Colonic mucosa (tissue), 4 donors: ENCODE measurements at places on chromosomes 5 and 9.

GRCh38 chr5:1183424-1184162, 17.8 kb upstream of the SLC6A19 start:
- peak; percentile 50 for DNase-seq

DNA sequence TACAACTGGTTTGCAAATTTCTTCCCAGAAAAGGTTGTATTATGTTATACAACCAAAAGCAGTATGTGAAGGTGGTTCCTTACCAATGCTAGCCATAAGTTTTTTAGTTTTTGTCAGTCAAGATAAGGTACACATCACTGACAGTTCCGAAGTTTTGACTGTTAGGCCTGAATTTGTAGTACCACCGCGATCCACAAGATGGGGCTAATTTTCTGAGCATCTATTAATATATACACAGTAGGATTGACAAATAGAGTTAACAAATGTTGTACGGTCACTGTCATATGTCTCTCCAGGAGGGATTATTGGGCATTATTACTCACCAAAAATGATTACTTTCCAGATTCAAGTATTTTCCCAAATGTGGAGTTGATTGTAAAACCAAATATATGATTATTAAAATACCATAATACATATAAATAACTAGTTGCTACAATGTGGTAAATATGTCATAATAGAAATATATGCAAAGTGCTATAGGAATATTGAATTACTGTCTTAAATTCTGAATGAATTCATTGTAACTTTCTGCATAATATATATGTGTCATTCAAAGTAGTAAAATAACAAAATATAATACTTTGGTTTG, 28.4 kb upstream of the LRRC19 start:
- DNase-seq = peak; percentile 82

- DNase-seq = no peak
Observed at GRCh38 chr5:150252489-150252888, 37.1 kb downstream of the CAMK2A start.

DNA sequence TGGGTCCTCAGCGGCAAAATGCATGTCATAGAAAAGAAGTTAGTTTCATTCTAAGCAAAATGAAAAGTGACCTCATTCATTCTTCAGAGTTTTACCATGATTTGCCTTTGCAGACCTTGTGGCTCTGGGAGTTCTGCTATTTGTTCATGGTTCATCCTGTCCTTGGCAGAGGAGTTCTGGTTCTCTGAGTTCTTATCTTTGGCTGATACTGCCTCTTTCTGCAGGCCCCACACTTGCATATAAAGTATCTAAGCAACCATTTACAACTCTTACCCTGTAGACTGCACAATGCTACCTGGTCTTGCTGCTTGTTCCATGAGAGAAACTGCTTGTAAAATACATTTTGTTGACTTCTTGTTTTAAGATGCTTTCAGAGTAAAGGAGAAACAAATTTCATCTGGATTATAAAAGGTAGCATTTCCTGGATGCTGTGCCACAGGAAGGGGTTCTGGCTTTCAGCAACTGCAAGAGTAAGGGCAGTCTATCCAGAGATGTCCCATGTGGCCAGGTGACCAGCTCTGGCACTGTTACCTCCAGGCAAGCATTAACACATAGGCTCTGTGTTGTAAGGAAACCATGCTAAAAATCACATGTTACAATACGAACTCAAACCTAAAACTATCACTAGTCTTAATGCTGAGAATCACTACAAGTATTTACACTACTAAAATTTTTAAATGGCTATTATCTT, 513.2 kb downstream of the SPOCK1 start:
- no peak for DNase-seq

DNA sequence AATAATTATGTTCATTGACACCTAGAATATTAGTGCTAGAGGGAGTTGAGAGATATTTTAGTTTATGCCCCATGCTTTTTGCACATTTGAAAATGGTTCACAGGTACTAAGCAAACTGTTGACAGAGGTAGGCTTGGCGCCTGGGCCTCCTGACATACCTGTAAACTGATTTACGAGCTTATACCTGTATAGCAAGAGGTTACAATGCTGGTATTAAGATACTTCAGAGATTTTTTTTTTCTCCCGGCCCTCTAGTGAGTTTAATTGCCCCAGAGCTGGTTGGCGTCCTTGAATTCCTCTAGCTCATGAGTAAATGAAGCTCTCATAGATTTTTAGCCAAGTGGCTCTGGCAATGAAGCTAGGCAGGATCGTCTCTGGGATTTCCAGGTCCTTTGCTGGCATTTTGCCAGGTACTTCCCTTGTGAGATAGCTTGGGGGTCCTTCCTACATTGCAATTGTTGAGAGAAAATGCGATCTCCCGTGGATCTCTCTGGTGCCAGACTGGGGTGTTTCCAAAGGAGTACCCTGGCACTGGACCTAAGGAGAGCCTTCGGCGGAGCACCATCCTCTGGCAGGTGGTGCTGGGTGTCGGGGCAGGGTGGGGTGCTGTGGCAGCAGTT, 9.0 kb downstream of the SLC36A1 start:
- no peak for DNase-seq

DNA sequence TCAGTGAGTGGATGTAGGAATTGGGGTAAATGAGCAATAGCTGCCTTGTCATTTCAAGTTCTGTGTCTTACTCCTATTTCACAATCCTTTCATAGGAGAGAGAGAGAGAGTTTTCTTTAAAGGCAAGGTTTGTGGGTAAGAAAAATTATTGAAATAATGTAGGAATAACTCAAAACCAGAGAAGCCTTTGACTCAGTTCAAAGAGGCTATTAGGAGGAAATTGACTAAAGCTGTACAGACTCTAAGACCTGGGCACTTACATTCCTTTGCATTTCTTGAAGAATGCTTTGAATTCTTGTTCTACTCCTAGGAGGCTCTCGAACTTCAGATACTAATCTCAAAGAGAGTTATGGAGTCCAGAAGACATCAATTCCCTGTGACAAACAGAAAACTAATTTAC, 257.1 kb downstream of the FBXL7 start:
- DNase-seq = no peak

- DNase-seq = peak; percentile 78
Observed at GRCh38 chr9:127555840-127556820, 55.9 kb upstream of the STXBP1 start.

DNA sequence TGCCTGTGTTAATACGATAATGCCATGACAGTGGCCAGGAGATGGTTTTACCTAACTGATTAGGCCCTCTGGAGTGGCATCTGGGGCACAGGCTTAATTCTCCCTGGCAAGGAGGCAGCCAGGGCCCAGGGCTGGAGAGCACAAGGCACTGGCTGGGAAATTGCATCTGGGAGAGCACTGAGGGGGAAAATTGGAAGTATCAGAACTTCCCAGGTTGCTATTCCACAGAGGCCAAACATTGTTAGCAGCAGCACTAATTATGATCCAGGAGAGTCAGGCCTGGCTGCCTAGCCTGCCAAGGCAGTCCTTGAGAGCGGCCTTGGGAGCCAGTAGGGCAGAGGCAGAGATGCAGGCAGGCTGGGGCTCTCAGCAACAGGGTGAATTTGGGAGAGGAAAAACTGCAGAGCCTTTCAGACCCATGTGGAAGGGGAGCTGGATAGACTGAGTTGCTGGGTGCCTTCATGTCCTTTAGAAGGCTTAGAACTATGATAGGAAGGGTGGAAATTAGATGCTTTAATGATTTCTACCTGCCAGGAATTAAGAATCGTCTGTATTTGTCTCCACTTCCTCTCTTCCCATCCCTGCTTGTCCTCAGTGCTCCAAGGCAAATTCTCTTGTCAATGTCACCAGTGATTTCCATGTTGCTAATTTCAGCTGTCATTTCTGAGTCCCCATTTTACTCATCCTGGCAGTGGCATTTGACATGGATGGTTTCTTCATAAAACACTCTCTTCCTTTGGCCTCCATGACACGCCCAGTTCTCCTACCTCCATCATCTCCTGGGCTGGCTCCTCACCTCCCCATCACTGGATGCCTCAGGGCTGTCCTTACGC, 56.1 kb upstream of the HSPA9 start:
- no peak for DNase-seq

GRCh38 chr5:4387290-4387689, 752.8 kb upstream of the ADAMTS16 start:
- no peak for DNase-seq

GRCh38 chr5:66351813-66352212, 207.7 kb downstream of the SREK1 start:
- DNase-seq = no peak

DNA sequence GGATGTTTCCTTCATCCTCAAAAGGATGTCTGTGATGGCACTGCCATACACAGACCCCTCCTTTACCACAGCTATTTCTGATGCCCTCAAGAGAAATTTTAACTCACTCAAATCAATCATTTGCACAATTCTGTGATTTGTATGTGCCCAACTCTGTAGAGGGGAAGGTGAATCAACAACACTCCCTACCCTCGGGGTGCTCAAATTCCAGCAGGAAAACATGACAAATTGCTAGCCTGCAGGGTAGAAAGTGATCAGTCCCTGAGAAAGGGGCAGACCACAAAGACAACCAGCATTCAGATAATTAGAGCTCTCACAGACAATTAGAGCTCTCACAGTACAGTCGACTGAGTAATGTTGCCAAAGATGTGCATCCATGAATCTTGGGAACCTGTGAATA, 45.3 kb upstream of the FOXE1 start:
- no peak for DNase-seq
